Panc1 (cell line): ENCODE measurements at places on chromosomes 7 and 10.

DNA sequence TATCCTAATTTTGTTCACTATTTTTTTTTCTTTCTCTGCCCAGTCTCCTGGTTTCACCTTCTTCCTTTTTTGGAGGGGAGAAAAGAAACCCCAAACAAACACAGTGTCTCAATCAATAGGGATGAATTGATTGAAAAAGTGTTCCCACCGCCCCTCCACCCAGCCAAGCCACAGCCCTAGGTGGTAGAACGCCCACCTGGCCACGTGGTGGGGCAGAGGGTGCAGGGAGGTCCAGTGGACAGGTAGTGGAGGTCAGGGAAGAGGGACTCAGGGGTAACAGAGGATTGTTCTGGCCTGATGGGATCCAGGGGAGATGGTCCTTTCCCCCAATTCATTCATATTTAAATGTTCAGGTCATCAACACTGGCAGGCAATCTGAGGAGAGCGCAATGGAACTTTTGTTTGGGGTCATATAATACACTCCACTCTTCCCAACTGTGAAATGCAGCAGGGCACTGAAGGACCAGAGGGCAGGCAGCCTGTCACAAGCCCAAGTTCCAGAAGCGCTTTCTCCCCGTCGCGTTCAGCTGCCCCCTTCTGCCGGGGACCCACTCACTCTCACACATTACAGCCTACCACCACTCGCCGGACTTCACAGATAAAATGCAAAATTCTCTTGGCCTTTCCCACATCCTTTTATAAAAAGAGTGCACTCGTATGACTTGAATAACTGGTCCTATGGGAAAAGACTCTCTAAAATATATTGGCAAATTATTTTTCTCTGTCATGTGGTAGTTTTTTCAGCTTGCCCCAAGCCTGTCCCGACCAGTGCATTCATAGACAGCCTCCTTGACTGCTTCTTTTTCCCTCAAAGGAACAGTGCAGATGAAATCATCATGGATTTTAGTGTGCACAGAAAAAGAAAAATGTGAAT lies 1.6 kb downstream of the INHBA start:
- DNase-seq: no peak

DNA sequence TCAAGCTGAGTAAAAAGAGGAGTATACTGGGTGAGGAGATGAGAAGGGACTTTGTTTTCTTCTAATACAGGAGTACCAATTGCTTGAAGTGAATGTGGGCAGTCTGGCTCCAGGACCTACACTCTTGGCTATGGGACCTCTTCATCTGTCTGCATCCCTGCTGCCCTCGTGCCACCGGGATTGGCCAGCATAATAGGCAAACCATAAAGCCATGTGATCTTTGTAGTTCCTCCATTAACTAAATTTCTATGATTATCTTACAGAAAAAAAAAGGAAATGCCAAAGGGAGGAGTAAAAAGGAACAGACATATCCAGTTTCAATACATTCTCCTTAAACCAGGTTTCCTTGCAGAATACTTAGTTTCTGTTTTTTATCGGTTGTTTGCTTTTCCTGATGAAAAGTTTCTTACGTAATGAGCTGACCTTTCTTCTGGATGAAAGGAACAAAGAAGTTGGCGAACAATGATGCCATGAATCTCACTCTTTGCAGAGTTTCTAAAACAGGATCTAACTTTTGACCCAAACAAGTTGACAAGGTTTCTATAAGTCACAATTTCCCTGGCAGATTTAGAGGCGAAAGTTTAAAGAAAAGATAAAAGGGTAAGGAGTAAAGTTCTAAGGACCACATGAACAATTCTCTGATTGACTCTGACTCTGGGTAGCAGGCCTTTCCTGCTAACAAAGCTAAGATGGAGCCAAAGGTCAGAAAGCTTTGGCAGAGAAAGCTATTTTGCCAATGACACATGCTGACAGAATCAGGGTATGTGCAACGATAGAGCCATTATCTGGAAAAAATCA lies 54.1 kb downstream of the LAMB1 start:
- DNase-seq: peak; percentile 88

DNA sequence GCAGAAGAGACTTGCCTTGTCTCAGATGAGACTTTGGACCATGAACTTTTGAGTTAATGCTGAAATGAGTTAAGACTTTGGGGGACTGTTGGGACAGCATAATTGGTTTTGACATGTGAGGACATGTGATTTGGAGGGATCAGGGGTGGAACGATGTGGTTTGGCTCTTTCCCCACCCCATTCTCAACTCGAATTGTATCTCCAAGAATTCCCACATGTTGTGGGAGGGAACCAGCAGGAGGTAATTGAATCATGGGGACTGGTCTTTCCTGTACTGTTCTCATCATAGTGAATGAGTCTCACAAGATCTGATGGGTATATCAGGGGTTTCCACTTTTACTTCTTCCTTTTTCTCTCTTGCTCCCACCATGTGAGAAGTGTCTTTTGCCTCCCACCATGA lies 229.7 kb upstream of the KCND2 start:
- DNase-seq: no peak

DNA sequence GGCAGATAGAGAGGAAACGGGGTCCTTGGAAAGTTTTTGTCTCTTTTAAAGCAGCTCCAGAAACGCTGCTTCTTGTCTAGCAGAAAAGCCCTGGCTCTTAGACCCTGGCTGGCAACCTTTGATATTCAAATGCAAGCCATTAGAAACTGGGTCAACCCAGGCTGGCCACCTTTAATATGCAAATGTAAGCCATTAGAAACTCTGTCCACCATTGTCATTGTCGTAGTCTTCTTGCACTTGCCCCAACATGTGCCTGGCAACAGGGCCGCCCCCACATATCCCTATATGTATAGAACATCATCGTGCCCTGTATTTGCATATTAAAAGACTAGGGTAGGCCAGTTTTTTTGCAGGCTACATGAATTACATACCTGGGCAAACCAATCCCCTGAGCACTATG lies 621.3 kb upstream of the DPP6 start:
- no peak for DNase-seq

- no peak for DNase-seq
Observed at GRCh38 chr7:101243646-101244374, 1.1 kb downstream of the FIS1 start.

GRCh38 chr7:121085922-121086321 lies 97.4 kb downstream of the CPED1 start:
- no peak for DNase-seq
